Glutamatergic neuron (in vitro differentiated cells): ENCODE measurements at places on chromosomes 12 and 14. TPM values are rescaled to one million over a fixed set of nuclear protein-coding genes. Genes with fewer than 3 reads are reported as not detected.

The ZNF219 gene
- total RNA-seq: 103 TPM

DNA sequence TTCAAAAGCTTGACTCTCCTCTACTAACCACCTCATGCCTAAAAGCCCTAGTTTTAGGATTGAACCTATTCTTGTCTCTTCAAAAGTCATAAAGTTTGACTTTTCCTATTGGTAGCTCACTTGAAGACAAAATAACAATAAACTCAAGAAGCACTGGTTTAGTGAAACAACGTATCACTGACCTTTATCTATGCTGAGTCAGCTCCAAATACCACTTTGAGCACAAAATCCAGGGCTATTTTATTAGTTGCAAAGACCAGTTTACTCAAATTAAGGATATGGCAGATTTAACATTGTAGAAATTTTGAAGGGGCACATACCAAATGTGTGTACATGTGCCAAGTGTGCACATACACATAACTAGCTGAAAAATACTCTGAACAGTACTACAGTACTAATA, 45.0 kb downstream of the PIK3C2G start:
- no peak for DNase-seq

DNA sequence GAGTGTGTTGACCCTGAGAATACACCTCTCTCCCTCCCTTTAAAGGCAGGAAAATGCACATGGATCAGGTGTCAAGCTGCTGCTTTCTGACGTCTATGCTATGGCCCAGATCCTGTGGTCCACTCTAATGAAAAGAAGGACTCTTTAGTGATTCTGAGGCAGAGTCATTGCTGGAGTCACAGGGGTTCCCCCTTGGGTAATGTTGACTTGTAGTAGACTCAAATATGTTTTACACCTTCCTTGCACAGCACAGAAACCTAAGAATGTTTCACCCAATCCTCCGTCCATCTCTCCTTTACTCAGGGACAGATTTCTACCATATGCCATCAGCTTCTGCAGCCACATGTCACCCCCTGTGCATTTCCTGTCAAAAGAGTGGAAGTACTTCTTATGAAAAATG, 525.4 kb downstream of the TMEM121 start:
- DNase-seq: no peak

DNA sequence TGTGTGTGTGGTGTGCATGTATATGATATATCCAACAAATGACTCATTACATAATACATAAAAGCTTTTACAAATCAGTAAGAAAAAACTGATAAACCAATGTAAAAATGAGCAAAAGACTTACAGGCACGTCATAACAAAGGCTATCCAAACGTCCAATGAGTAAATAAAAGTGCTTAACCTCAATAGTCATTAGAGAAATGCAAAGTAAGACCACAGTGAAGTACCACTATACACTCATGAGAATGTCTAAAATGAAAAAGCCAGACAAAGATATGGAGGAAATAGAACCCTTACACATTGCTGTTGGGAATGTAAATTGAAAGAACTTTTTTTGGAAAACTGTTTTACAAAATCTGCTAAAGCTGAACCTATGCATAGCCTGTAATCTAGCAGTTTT, 7.8 kb downstream of the ABCD2 start:
- no peak for DNase-seq

The PLEKHG7 gene
- not detected for total RNA-seq

DNA sequence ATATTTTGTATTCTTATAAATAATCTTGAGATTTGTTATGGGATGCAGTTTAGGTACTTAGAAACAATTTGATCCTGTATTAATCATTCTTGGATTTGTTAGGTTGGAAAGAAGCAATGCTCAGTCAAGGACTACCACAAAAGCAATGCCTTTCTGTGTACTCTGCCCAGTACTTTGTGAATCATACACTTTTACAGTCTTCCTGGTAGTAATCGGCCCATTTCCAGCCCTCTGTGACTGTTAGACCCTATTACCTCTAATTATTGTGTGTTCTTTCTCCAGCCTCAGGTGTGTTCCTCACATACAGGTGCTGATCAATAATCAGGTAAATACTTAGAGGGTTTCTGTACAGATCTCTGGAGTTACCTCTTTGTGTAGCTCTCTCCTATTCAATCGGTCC, 609.0 kb downstream of the KCNH5 start:
- DNase-seq: no peak

GRCh38 chr14:96502621-96503305, 581 bp downstream of the PAPOLA start:
- DNase-seq: peak; percentile 73

GRCh38 chr14:73634011-73634833, 10.6 kb upstream of the DNAL1 start:
- peak; percentile 56 for DNase-seq

The KRT2 gene
- total RNA-seq: not detected

DNA sequence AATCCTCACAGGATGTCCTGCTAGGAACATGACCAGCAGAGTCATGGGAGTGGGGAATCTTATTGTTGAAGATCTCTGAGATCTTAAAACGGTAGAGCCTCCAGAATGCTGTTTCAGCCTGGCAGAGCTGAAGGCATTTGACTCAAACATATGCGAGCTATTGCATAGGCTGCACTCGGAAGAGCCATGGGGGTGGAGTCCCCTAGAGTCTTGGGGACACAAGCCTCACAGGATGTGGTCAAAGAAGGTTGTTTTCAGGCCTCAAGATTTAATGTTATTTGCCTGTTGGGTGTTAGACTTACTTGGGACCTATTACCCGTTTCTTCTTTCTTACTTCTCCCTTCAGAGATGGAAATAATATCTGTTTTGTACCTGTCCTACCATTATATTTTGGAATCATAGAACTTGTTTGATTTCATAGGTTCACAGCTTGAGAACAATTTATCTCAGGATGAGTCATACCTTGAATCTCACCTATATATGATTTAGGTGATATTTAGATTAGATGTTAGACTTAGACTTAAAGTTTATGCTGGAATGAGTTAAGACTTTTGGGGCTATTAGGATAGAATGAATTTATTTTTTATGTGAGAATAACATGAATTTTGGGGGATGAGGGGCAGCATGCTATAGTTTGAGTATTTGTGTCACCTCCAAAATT, 172.2 kb upstream of the ATP2B1 start:
- no peak for DNase-seq

The HOXC12 gene
- not detected for total RNA-seq

DNA sequence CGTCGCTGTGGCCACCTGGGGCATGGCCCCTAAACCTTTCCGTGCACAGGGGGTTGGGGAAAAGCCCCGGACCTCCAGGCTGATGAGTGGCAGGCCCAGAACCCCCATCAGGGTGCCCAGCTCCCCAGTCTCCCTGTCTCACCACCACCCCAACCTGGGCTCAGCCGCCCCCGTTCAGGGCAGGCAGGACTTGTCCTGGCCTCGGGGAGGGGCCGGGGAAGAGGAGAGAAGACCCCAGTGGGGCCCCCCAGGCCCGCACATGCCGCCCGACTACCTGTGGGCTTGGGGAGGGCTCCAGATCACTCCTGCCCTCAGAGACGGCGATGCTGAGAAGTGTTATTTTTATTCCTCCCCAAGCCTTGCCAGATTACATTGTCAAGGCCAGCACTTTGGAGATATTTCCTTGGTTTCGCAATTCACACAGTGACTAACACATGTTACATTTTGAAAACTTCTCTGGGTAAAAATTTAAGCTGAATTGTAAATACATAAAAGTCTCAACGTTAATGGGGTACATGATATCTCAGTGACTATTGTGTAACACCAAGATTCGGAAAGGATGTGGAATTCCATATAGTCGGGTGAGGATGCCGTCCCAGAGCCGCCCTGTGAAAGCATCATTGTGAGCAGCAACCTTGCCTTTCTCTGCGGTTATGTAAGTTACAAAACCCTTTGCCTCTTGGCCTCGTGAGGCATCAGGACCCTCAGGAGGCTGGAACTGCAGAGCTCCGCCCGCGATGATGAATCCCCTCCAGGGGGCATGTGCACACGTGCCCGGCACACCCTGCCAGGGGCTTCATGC, 85.6 kb upstream of the DIO3 start:
- no peak for DNase-seq

The CDH24 gene
- 164 TPM for total RNA-seq

The CLEC9A gene
- total RNA-seq: not detected

DNA sequence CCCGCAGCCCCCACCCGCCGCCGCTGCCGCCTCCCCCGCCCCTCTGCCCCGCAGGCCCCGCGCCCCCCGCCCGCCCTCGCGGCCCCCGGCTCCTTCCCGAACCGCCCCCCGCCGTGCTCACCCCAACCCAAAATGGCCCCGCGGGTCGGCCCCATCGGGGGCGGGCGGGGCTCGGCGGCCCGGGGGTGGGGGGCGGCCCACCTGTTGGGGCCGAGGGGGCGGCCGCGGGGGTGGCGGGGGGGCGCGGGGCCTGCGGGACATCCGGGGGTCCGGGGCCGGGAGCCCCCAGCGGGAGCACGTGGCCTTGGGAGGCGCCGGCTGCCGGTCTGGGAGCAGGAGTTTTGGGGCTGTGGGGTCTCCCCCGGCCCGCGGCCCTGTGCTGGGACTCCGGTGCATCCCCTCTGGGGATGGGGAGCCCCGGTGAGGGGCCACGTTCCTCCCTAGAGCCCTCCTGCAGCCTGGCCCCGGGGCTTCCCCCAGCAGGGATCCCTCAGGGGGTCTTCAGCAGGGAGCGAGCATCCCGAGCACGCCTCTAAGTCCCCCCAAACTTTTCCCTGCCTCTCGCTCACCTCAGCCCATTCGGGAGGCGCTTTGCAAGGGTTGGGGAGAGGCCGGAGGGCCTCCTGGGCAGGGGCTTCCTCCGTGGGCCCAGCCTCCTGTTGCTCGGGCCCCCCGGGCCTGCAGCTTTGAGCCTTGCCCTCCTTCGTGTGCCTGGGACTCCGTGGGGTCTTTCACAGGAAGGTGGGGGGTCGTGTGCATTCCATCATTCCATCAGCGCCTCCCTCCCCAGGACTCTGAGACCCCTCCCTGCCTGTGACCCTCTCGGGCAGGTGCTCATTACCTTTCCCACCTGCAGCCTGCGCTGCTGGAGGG, 710 bp downstream of the MTA1 start:
- DNase-seq: peak; percentile 22

- no peak for DNase-seq
These were observed 25.6 kb downstream of the FAM161B start for GRCh38 chr14:73924337-73924736.

- DNase-seq: no peak
These were observed 16.2 kb downstream of the SYNE3 start for GRCh38 chr14:95500201-95500681.

The LHX5 gene
- total RNA-seq: 3.1 TPM

DNA sequence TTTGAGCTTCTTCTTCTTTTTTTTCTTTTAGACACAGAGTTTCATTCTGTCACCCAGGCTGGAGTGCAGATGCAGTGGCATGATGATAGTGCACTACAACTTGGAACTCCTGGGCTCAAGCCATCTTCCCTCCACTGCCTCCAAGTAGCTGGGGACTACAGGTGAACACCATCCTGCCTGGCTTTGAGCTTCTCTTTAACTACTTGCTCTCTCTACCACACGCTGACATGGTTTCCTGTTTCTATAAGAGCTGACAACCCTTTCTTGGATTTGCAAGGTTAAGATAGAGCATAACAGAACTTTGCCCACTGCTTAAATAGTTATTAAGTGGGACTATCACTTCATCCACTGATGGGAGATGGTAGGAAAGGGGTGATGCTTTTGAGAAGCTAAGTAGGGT, 82.4 kb upstream of the SLC38A2 start:
- no peak for DNase-seq

DNA sequence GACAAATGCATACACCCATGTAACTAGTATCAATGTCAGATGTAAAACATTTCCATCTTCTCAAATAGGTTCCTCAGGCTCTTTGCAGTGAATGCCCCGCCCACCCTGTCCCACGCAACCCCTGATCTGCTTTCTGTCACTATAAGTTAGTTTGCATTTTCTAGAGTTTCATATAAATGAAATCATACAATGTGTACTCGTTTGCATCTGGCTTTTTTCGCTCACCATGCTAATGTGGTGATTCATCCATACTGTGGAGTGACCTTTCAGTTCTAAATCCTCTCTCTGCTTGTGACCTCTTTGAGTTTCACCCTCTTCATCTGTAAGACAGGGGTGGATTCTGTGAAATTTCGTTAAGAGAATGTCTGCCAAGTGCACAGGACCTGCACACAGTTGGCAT, 30.6 kb upstream of the MSI1 start:
- no peak for DNase-seq

DNA sequence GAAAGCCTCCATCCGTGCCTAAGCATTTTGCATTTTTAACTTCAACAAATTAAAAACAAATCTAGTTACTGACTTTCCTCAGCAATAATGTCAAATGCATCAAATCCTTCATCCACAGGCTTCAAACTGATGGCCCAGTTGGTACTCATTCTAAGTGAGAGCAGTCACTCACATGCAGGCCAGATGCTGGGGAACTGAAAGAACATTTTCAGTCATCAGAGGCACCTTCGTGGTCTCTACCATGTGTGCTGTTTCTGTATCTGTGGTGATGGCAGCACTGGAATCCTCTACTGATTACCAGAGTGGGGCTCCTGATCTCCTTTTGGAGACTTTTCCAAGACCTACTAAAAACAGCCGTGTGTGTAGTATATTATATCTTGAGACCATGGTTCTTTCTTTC, 145.2 kb downstream of the PRIMA1 start:
- DNase-seq: no peak

GRCh38 chr12:93839064-93839463, 161.9 kb downstream of the CRADD start:
- no peak for DNase-seq

DNA sequence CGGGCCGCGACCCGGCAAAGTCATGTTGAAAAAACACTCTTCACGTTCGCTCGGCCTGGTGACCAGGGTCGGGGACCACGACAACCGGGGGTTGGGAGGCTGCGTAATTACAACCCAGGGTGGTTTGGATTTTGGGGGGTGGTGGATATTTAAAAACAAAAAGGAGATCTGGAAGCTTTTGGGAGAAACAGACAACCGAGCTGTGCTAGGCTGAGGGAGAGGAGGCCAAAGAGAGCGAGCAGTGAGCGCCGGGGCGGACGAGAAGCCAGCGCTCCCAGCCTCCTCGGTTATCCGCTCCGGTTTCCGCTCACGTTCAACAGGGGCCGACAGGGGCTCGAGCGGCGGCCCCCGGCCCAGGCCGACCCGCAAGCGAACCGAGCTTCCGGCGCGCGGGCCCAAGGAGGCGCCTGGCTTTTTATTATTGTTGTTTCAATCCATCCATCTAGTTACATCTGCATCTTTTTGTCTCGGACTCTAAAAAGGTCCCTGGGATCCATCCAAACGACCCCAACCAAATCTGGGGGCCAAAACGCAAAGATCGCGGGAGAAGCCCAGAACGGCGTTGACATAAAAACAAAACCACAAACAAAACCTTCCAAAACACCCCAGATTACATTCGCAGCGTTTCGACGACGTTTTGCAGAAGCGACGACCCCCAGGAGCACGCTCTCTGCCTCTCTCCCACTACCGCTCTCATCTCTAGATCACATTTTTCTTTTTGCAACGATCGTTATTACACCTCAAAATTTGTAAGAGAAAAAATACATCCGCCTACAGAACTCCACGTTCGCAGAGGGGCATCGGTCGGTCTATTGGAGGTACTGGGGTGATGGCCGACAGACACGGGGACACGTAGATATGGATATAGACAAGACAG, 771 bp downstream of the OTX2 start:
- DNase-seq: no peak

The HEBP1 gene
- total RNA-seq: 3.0 TPM

DNA sequence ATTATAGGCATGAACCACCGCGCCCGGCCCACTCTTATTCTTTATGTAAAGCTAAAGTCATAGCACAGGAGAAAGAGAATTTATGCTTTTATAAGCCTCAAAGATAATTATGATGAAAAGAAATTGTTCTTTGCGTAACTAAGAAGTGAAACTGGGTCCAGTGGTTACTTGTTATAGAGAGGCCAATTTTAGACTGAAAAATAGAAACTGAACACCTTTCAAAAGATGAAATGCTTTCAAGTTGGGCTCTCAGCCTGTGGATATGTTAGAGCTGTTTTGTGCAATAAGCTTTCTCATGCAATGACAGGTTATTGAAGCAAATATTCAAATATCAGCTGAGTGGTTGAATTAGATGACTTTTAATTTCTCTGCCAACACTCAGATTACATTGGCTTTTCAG, 7.9 kb downstream of the TMEM253 start:
- no peak for DNase-seq
